Muscle of arm (tissue), 14 donors: ENCODE measurements at places on chromosomes 6 and 20. TPM values are rescaled to one million over a fixed set of nuclear protein-coding genes. Genes with fewer than 3 reads are reported as not detected.

The ADGRF4 gene
- not detected for polyA plus RNA-seq

The FAXC gene
- 2.6 TPM for polyA plus RNA-seq

DNA sequence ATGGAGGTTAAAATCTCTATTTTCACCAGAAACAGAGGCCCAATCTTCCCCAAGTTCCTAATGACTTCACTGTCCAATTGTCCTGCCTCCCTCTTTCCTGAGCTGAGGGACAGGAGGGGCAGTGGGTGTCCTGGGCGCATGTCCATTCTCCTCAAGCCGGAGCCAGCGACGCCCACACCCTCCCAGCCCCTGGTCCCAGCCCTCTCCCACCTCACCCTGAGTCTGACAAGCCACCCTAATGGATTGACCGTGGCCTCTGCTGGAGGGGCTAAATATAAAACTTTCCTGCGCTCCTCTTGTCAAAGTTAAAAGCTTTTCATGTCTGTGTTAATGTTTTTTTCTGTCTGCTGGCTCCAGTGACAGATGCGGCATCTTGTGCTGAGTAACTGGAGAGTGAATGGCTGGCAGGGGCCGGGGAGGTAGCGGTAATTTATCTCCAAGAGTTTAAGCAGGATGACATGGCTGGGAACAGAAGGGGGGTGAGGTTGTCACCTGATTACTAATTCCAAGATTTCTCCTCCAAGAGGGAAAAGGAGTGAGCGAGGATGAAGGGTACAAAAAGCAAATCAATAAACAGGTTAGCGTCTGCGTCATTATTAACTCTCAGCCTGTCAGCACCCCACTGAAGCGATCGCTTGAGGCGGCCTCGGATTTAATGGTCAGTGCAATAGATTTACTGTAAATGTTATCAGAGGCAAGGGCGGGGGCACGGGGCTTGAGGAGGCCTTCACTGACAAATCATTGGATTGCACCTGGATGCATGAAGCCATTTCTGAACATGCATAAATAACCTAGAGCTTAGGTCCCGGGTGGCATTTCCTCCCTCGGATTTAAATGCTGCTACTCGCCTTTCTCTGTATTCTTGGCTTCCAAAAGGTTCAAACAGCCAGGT is 118.1 kb upstream of the MAFB start:
- DNase-seq = no peak

DNA sequence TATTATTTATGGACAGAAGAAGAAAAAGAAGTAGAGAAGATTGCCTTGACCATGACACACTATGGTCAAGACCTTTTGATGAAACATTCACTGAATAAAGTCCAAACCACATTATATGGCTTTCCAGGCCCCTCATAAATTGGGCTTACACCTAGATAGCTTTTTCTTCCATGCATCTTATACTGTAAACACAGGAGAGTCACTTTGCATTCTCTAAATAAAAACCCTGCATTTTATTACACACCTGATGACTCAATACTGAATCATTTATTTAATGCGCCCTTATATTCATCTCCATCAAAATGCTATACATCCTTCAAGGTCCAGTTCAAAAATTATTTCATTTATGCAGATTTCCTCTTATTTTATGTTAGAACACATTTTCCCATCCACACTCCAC is 78.0 kb downstream of the COL21A1 start:
- no peak for DNase-seq

DNA sequence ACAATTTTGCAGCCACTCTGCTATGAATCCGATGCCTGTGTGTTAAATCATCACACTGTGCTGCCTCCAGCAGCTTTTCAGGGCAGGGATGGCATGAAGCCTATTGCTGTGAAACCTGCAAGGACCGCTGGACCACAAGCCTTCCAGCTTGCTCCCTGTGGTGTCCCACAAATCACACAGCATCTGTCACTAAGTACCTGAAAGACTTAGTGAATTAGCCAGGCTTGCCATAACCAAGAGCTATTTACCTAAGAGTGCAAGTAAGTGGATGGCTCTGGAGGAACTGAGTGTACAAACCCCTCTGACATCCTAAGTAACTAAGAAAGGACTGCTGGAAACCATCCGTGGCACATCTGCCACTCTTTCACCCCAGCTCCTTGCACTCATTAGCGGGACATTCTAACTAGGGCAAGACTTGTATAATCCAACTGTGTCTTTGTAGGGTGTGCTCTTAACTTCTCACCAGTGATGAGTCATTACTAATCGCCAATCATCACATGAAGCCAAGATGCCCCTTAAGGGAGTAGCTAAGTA is 34.7 kb downstream of the FOXQ1 start:
- no peak for DNase-seq

GRCh38 chr6:2175825-2176224 is 69.6 kb downstream of the GMDS start:
- DNase-seq = no peak
